Activated CD8-positive, alpha-beta memory T cell treated with anti-CD3 and anti-CD28 coated beads, Interleukin-2, amount 50 U/mL, for 48 hours (primary cell): ENCODE measurements at places on chromosomes 5 and 9.

- no peak for DNase-seq
These were observed 258.1 kb upstream of the EDIL3 start for GRCh38 chr5:84642795-84643194.

- DNase-seq, result no peak
These were observed 2.4 kb upstream of the TPRN start for GRCh38 chr9:137202966-137203365.

GRCh38 chr9:840343-840742 is 1.2 kb upstream of the DMRT1 start:
- no peak for DNase-seq

- no peak for DNase-seq
These were observed 275.5 kb downstream of the GLIS3 start for GRCh38 chr9:4024281-4024777.

DNA sequence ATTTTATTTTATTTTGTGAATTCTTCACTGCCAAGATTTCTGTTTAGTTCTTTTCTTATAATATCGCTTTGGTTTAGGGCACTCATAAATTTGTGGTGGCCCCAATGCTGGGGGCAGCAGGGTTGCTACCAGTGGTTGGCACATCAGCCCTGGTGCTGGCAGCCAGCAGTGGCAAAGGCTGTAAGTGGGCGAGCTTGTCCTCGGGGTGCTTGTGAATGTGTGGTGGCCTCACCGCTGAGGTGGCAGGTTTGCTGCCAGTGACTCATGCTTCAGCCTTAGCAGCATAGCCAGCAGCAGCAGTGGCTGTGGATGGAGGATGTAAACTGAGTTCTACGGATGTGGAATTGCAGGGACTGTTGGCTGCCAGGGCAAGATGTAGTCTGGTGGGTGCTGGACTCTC is 262.9 kb upstream of the DMAC1 start:
- DNase-seq, result no peak

GRCh38 chr5:33556330-33557328 is 115.9 kb downstream of the TARS1 start:
- no peak for DNase-seq

GRCh38 chr5:76838481-76839261 is 11.1 kb upstream of the S100Z start:
- DNase-seq, result no peak

DNA sequence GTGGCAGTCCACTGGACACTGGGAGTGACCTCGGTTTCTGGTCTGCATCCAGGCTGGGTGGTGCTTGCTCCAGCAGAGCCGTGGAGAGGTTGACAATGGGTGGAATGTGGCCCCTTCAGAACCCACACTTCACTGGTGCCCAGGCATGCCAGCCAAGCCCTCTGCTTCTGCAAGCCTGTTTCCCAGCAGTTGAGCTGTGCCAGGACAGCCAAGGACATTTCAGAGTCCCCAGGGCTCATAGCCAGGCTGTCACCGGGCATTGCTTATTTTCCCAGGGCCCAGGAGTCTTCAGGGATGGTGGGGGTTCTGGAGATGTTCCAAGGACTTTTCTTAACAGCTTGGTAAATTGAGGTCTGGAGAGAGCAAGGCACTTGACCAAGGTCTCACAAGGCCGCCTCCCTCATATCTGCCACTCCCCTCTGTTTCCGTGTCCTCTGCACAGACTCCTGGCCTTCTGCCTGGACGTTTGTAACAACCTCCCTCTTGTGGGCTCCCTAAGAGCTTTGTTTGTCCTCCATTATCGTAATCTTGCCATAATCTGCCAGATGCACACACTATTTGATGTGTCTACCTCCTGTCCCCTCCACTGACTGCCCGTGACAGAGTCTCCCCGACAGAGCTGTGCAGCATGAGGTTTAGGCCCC is 3.8 kb upstream of the NDST1 start:
- no peak for DNase-seq

GRCh38 chr5:173123416-173123815 is 20.9 kb upstream of the BNIP1 start:
- DNase-seq, result no peak

- DNase-seq, result no peak
These were observed 4.5 kb upstream of the PLPP6 start for GRCh38 chr9:4657426-4658159.

- no peak for DNase-seq
These were observed 181.0 kb upstream of the NFIL3 start for GRCh38 chr9:91604451-91605179.

GRCh38 chr9:2087500-2088313 is 72.6 kb downstream of the SMARCA2 start:
- no peak for DNase-seq

- DNase-seq, result no peak
These were observed 19.6 kb upstream of the LAMC3 start for GRCh38 chr9:130989391-130989790.

GRCh38 chr5:72107901-72108201 is 576 bp downstream of the MAP1B start:
- DNase-seq, result no peak

- DNase-seq, result no peak
These were observed 83.0 kb downstream of the TMEM174 start for GRCh38 chr5:73256012-73256411.

- DNase-seq, result no peak
These were observed 21.0 kb downstream of the ESM1 start for GRCh38 chr5:54964405-54964804.

DNA sequence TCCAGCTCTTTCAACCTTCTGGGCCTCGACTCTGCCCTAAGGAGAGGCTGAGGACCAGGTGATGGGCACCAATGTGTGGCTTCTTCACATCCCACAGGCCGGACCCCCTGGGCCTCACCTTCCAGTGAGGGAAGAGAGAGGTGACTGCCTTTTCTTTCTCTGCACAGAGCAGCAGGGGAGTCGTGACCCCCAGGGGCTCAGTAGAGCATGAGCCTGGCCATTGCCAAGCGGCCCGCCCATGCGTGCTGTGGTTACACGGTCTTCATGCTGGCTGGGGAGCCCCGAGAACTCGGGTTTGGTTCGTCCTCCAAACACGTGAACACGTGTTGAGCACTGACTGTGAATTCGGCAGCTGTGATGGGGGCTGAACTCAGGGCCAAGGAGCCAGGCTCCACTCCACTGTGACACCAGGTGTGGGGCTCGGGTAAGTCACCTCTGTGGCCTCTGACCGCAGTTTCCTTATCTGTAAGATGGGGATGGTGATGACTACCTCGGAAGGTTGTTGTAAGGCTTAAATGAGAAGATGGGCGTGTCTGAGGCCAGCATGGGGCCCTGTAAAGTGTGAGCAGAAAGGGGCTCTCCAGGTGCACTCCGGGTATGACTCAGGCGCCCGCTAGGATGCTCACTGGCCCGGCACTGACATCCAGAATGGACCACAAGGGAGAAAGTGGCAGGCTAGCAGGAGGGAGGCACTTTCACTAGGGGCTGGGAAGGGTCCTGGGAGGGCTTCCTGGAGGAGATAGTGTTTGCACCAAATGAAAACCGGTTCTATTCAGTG is 13.4 kb upstream of the GRHPR start:
- peak; percentile 82 for DNase-seq

DNA sequence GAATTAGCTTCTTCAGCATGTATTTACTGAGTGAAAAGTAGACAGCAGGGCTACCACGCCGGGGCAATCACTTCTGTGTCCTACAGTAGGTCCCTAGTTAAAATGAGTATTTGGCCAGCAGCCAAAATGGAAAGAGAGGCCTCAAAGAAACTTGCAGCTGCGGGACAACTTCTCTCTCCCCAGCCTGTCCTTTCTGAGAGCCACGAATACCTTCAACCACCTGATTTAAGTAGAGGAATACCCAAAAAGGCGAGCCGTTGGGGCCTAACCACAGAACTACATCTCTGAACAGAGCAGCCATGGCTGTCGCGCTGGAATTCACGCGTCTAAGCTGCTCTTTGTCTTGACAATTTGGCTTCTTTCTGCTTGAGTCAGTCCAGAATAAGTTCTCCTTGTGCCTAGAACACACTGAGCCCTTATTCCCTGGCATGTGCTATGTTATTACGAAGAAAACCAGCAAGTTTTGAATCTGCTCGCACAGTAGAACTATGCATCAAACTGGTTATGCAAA is 43.8 kb upstream of the GOLPH3 start:
- DNase-seq, result no peak

DNA sequence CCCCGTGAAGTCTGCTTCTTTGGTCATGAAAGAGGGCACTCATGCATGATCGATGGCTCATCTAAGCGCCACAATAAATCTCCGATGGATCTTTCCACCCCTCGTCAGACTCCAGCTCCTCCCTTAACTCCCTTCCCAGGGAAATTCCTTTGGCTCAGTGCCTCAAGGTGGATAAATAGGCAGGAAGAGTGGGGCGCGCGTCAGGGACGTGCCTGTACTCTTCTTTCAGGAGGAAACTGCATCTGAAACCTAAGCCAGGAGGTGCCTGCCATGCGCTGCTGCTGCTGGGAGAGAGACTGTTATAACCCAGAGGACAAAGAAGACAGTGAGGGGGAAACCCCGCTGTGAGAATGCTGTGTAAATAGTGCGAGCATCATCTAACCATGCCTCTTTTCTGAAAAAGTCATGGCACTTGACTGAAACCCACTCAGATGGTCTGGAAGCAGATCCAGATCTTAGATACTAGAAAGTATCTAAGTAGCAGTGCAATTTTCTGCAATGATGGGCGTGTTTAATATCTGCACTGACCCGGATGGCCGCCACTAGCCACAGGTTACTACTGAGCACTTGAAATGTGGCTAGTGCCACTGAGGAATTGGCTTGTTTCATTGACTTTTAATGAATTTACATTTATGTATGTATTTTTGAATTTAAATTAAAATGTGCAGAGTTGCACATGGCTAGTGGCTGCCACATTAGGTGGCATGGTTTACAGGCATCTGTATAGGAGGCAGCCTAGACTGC is 120.3 kb upstream of the BASP1 start:
- DNase-seq, result no peak

DNA sequence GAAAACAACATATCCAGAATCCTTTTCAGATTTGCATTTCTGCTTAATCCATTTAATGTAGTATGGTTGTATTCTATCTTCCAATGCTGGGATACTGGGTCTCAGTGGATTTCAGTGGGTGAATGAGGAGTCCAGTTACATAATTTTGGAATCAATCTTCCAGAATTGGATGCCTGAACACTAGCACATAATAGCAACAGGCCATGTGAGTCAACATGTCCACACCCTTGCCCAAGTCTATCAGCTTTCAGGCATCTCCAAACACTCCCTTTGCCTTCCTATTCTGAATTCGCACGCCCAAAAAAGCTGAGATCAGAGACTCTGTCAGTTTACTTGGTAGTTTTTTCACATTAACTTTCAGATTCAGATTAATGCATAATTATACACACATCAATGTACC is 202.6 kb downstream of the TSSK1B start:
- DNase-seq, result no peak

DNA sequence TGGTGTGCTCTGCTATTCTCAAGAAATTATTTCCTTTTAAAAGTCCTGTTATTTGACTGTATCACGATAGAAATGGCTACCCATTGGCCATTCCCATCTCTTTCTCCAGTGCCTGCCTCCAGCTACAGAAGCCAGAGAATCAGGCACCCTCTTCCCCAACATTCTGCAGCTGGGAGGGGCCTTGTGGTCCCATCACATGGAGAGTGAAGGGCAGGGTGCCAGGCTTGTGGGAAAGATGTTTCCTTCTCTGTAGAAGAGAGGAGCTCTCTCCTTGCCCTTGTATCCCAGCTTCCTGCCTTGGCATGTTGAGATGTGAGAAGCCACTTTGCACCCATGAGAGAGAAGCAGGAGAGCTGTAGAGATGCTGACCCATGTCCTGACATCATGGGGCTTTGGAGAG is 465.0 kb downstream of the MTRR start:
- DNase-seq, result no peak

DNA sequence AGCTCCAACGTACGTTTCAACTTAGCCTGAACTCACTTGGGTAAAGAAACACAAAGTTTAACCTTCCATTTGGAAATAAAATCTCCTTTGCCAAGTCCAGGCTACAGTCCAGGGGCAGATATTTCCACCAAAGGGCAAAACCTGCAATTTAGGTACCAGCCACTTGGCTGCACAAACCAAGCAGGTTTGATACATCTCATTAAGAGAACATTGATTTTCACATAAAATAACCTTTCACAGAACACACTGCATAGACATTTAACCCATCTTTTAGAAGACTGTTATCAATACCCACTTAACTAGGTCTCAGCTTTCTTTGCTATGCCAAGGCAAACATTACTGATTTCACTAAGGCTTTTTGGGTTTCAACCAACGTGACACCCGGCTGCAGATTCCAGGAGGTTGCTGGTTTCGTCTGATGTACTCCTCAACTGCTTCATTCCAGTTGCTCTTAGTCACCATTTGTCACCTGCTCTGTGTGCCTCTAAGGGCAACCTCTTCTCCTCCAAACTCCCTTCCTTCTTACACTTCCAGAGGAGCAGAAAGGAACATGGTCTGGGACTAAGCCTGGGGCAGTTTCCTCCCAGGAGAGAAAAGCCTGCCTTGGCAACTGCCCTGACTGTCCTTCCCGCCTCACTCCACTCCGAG is 67.1 kb downstream of the EPB41L4B start:
- no peak for DNase-seq

GRCh38 chr9:28301281-28301680 is 728.0 kb upstream of the C9orf72 start:
- no peak for DNase-seq

GRCh38 chr5:145062280-145063062 is 772.7 kb downstream of the PRELID2 start:
- DNase-seq, result no peak

- no peak for DNase-seq
These were observed 757.5 kb upstream of the ZNF608 start for GRCh38 chr5:125503946-125504345.

GRCh38 chr5:37954561-37954960 is 114.7 kb upstream of the GDNF start:
- DNase-seq, result no peak

- DNase-seq, result no peak
These were observed 153.5 kb downstream of the TTLL11 start for GRCh38 chr9:121939643-121940042.

- DNase-seq, result no peak
These were observed 624.6 kb downstream of the PDE4D start for GRCh38 chr5:59268756-59269415.

DNA sequence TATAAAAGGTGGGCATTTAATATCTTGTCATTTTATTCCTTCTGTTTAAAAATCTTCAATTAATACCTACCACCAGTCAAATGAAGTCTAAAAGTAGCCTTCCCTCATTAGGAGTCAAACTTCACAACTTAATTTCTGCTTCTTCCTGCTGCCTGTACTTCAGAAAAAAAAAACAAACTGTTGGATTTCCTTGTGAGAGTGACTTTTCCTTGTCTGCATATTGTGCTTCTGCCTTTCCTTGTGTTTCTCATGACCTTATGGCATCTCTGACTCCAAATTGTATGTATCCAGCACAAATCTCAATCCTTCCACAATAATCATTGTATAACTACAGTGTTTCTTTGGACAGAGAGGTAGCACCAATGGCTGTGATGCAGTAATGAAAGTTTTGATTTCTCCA is 32.1 kb downstream of the GRAMD2B start:
- DNase-seq, result no peak

DNA sequence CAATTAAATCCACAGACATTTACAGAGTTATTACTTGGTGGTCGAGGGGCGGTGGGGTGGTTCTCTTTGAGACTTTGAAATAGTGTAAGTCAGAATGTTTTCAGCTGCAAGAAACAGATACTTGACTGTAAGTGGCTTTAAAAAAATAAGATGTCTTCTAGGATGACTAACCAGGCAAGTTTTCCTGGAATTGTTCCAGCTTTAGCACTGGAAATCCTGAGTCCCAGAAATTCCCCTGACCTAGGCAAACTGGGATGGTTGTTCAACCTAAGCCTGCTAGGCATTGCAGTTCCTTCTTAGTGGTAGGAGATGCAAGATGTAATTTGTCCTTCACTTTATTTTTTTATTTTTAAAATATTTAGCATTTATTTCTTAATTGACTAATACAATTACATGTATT is 169.5 kb upstream of the POC5 start:
- no peak for DNase-seq

- no peak for DNase-seq
These were observed 112.7 kb upstream of the ITGA1 start for GRCh38 chr5:52674815-52675545.
